ENCODE measurements at places on chromosomes 12 and 14. TPM values are rescaled to one million over a fixed set of nuclear protein-coding genes. Genes with fewer than 3 reads are reported as not detected.

Gene CMAS
- 17.1 TPM for total RNA-seq

Gene GSC
- 0.71 TPM for total RNA-seq

Gene TAS2R46
- total RNA-seq = 1.8 TPM

Gene CLMN
- 1.9 TPM for total RNA-seq

Gene FSCB
- total RNA-seq = not detected

Gene KIF21A
- 3.6 TPM for total RNA-seq

Gene ACYP1
- 4.3 TPM for total RNA-seq

Gene SLC22A17
- total RNA-seq = 19.5 TPM

Gene GZMB
- total RNA-seq = not detected

Gene PMEL
- total RNA-seq = 0.28 TPM

Gene DNAI7
- 0.18 TPM for total RNA-seq

Gene DCN
- 1,181 TPM for total RNA-seq

Gene P3H3
- 105 TPM for total RNA-seq

Gene PLCZ1
- total RNA-seq = not detected

Gene RNF212B
- total RNA-seq = not detected

Gene SSTR1
- total RNA-seq = 3.0 TPM

Gene LIN7A
- total RNA-seq = 12.7 TPM

Gene ZFYVE1
- total RNA-seq = 19.6 TPM

Gene APOF
- total RNA-seq = not detected

Gene LTA4H
- 79.5 TPM for total RNA-seq

Gene C1S
- 658 TPM for total RNA-seq

Gene PTCSC3
- total RNA-seq = not detected

Gene NPFF
- not detected for total RNA-seq

Gene GNB3
- 0.92 TPM for total RNA-seq

Gene KRT7
- total RNA-seq = 16.1 TPM

Gene PLEKHG7
- total RNA-seq = not detected

Gene NUAK1
- total RNA-seq = 25.8 TPM

Gene MARCHF9
- 3.1 TPM for total RNA-seq

Gene OVCH1
- total RNA-seq = 0.09 TPM

Gene VRTN
- not detected for total RNA-seq

Gene SLC4A8
- 0.28 TPM for total RNA-seq

Gene SDR9C7
- total RNA-seq = not detected

Gene OR10G2
- total RNA-seq = not detected

Gene EXOC3L4
- 1.6 TPM for total RNA-seq

Gene FGD4
- 6.0 TPM for total RNA-seq

Gene KLHL33
- total RNA-seq = 0.18 TPM

Gene LTB4R2
- 2.7 TPM for total RNA-seq

Gene RAD9B
- total RNA-seq = 0.46 TPM

Gene NFATC4
- 48.2 TPM for total RNA-seq

Gene DNAJC22
- 6.0 TPM for total RNA-seq

Gene EPYC
- 0.09 TPM for total RNA-seq

Gene CCDC38
- not detected for total RNA-seq

Gene RHOJ
- 3.4 TPM for total RNA-seq

Gene LBHD2
- total RNA-seq = not detected

Gene ASCL4
- not detected for total RNA-seq

Gene FBXO21
- 139 TPM for total RNA-seq

Gene OR11H6
- not detected for total RNA-seq

Gene SLC2A3
- total RNA-seq = 80.4 TPM

Gene SIVA1
- 70.5 TPM for total RNA-seq

Gene FIGNL2
- total RNA-seq = under 0.01 TPM

Gene C12orf42
- not detected for total RNA-seq

Gene ANO4
- total RNA-seq = 2.4 TPM

Gene KRT6C
- total RNA-seq = not detected
